ENCODE measurements at places on chromosomes 7 and 10.

DNA sequence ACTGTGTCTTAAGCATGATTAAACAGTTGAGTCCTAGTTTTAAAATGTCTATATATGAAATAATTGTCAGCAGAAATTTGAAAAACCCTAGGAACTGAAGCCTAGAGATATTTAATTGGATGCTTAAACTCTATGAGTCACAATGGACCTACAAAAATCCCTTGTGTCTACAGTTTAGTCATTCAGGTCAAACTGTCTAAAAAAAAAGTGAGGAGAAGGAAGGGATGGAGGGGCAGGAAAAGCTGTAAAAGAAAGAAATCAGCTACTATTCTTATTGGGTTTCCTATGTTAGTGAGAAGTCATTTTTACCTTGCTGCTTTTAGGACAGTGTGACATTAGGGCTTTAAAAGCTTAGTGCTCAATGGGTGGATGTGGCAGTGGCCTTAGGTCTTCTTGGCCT is 406.1 kb upstream of the FZD8 start:
- no peak for DNase-seq

- no peak for DNase-seq
Measured at GRCh38 chr10:103551619-103552602, 58.4 kb downstream of the NEURL1 start.

GRCh38 chr10:97454330-97455036 is 8.5 kb downstream of the ZDHHC16 start:
- DNase-seq: peak; percentile 23

- DNase-seq: no peak
Measured at GRCh38 chr7:43926798-43927123, 525 bp downstream of the UBE2D4 start.

GRCh38 chr7:30165590-30165989 is 30.8 kb downstream of the MTURN start:
- DNase-seq: no peak

All from activated T-cell treated with anti-CD3 and anti-CD28 coated beads for 24 hours (primary cell).